MG63 (cell line): ENCODE measurements at places on chromosomes 16 and 17.

DNA sequence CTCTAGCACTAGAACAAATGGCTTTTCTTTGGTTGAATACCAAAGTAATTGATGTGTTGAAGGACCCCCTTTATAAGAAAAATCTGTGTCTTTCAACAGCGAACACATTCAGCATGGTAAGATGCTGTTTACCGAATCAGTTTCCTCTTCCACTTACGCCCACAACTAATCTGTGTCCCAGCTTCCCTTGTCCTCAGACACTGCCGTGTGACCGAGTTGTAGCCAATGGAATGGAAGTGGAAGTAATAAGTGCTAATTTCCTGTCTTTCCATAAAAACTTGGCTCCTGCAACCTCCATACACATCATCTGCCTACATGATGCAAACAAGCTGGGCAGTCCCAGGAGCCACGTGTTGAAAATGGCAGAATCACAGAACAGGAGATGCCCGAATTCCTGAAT, 10.4 kb downstream of the CDIPT start:
- peak; percentile 24 for DNase-seq

GRCh38 chr16:73032541-73033270, 15.2 kb downstream of the ZFHX3 start:
- no peak for DNase-seq

- DNase-seq: peak; percentile 75
Measured at GRCh38 chr16:19137201-19138128, 23.7 kb downstream of the ITPRIPL2 start.

- DNase-seq: peak; percentile 65
Measured at GRCh38 chr16:4386451-4386805, 14.8 kb downstream of the VASN start.

DNA sequence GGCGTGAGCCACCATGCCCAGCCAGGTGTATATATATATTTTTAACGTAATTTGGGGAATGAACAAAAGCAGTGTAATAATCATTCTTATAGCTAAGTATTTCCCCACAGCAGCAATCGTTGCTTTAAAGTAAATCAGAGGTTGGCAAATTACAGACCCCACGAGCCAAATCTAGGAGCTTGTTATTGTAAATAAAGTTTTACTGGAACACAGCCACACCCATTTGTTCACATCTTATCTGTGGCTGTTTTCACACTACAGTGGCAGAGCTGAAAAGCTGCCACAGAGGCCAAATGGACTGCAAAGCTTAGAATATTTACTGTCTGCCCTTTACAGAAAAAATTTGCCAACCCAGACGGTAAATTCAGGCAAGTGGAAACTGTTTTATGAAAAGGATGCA, 50.8 kb downstream of the RAB11FIP4 start:
- DNase-seq: no peak

- DNase-seq: no peak
Measured at GRCh38 chr17:4764595-4764994, 7.1 kb upstream of the TM4SF5 start.

GRCh38 chr16:11621920-11622651, 35.4 kb upstream of the LITAF start:
- peak; percentile 25 for DNase-seq

DNA sequence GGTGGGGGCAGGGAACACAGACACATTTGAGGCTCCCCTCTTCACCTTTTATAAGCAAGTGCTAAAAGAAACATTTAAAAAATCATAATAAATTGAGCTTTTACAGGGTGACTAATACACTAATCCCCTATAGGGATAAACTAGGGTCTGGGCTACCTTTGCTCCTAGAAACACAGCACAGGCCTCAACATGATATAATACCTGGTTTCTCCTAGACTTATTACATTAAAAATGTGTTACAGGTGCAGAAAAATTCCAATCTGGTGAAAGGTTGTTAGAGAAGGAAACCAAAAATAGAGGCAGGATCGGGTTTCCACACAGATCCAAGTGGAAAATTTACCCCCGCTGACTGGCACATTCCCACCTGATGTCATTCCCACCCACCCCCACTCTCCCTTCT, 124.7 kb upstream of the NOG start:
- no peak for DNase-seq

DNA sequence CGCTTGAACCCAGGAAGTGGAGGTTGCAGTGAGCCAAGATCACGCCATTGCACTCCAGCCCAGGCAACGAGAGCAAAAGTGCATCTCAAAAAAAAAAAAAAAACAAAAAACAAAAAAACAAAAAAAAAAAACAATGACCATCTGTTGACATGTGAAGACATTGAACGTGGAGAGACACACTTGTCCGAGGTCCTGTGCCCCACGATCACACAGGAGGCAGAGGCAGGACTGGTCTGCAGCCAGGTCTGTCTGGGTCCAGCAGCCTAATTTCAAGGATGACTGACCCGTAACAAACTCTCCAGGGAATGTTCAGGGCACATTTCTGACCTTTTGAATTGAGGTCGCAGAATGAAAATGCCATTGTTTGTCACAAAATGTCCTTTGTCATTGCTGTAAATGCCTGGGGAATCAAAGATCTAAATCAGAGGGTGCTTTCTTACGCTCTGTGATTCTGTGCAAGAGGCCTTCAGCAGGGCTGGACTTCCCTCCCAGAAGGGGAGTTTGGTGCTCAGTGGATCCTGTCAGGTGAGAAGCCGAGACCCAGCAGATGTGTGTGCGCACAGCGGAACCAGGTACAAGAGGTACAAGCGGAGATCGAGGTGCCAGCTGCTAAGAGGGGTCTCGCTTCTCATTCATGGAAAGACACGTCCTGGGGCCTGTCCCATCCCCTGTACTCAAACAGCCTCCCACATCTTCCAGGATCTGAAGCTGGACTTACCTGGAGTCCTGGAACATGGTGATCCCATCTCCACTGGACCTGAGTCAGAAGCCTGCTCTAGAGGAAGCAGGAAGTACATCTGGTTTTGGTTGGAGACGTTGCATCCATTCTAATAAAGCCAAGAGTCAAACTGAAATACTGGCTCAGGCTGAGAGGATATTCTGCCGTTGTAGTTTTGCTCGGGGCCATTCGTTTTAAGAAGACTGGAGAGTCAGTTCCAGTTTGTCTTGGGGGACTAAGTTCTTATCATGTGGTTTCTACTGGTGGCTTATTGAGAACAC, 95.8 kb downstream of the IRF8 start:
- DNase-seq: no peak

GRCh38 chr17:73770115-73770848, 126.0 kb upstream of the SDK2 start:
- DNase-seq: peak; percentile 84

GRCh38 chr17:67578142-67578457, 139.6 kb upstream of the NOL11 start:
- no peak for DNase-seq

- DNase-seq: no peak
Measured at GRCh38 chr16:67000384-67001351, 12.3 kb downstream of the CES4A start.

DNA sequence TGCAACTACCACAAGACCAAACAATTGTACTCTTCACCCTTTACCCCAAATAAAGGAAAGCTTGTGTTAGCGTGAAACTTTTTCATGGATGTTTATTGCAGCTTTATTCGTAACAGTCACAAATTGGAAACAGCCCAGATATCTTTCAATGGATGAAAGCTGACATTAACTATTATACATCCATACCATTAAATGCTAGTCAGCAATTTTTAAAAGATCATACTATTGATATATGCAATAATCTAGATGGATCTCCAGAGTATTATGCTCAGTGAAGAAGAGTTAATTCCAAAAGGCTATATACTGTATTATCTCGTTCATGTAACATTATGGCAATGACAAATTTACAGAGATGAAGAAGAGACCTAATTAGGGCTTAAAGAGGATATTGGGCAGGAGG, 1491.2 kb upstream of the CDH8 start:
- DNase-seq: no peak

DNA sequence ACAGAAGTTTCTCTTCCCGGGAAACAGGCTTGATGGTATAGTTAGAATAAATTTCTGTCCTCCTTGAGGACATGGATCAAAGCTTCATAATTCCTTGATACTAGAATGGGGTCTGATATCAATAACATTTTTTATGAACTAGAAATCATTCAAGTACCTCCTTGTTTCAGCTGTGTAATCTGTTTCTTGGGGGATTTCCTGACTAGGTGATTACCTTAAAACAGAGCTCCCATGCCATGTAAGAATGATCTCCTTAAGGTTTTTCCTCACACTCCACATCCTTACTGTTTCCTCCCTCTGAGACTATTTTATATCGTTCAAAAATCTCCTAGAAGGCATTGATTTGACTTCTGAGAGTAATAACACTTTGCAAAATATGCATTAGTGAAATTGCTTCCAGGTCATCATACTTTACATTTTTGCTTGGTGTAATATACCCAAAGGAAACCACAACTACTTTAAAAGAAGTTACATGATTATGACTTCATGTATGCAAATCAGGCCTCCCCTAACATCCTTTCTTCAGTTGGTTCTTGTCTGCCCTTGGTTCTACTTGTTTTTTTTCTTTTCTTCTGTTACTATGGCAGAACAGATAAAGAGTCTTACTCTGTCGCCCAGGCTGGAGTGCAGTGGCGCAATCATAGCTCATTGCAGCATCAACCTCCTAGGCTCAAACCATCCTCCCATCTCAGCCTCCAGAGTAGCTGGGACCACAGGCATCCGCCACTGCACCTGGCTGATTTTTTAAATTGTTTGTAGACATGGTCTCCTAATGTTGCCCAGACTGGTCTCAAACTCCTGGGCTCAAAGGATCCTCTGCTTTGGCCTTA, 388.8 kb downstream of the ZFHX3 start:
- DNase-seq: no peak

DNA sequence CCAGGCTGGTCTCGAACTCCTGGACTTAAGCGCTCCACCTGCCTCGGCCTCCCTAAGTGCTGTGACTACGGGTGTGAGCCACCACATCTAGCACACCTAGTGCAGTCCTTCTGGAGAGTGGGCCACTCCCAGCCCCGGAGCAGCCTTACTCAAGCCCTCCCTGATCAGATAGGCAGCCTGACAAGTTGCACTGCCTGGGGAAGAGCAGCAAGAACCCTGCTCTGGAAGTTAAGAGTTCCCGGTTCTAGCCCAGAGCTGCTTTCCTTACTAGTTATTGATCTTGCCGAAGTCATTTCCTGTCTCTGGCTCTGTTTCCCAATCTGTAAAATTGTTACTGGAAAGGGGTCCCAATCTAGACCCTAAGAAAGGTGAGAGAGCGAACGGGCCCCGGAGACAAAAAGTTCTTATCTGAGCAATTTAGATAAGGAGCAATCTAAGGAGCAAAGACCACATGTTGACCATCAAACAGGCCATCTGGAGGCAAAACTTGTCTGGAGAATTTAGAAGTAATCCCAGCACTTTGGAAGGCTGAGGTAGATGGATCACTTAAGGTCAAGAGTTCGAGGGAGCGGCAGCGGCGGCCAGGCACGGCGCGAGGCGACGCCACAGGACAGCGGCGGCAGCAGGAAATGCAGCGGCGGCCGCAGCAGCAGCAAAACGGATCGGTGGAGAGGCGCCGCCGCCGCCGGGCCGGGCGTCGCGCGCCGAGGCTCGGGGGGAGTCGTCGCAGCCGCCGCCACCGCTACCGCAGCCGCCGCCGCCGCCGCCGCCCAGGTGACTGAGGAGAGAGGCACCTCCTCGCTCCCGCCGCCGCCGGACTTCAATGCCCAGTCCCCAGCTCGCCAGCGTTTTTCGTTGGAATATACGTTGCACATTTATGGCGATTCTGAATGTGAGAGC, 4.3 kb upstream of the NAGLU start:
- DNase-seq: peak; percentile 65
